Activated CD4-positive, alpha-beta T cell treated with anti-CD3 and anti-CD28 coated beads, Interleukin-2, amount 50 U/mL, for 24 hours (primary cell): ENCODE measurements at places on chromosomes 6 and 20.

GRCh38 chr6:128068119-128068479 lies 167.2 kb upstream of the THEMIS start:
- no peak for DNase-seq

- no peak for DNase-seq
These were observed 260.5 kb downstream of the DLL1 start for GRCh38 chr6:170030284-170030815.

DNA sequence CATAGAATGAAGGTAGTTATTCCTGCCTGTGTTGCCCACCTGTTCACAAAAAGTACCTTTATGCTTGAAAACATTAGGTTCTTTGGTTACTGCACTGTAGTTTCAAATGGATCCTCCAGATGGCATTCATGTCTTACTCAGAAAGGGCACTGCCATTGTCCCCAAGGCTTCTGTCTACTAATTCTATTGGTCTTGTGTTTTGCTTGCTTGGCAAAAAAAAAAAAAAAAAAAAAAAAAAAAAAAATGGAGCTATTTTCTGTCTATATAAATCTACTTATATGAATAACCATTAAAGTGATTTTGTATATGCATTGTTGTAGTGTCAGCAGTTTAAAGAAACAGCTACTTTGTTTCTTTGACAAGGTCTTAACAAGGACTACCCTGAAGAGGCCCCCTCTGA lies 12.7 kb upstream of the EFHC1 start:
- no peak for DNase-seq

GRCh38 chr6:132344811-132345210 lies 56.5 kb downstream of the MOXD1 start:
- no peak for DNase-seq

DNA sequence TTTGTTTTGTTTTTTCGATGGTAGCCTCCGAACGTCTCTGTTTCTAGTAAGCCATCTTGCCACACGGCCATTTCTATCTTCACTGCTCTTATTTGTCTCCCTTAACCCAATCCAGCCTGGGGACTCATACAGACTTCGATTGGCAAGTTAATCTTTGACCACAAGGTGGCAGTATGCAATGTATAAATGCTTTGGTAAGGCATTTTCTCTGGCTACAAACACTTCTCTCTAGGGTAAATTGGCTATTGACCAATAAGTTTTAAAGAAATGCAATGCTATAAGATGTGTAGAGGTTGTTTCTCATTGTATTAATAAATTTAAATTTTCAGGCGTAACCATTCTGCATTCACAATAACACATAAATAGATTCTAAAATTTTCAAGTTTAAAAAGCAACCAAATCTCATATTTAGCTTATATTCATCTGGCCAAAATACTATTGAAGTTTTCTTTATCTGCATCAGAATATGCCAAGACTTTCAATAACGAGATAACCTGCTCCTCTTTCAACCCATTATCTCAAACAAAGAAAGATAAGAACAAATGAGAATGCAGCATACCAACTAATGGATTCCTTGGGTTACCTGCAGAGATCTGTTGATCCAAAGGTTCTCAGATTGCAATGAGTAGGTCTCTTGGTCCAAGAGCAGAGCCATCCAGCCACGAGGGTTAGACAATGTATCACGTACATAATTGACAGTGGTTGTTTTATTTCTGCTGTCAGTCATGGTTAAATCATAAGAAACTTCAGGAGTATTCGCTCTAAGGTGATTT lies 231.9 kb downstream of the PKHD1 start:
- DNase-seq = no peak

GRCh38 chr6:4388675-4389074 lies 253.3 kb upstream of the ECI2 start:
- no peak for DNase-seq

DNA sequence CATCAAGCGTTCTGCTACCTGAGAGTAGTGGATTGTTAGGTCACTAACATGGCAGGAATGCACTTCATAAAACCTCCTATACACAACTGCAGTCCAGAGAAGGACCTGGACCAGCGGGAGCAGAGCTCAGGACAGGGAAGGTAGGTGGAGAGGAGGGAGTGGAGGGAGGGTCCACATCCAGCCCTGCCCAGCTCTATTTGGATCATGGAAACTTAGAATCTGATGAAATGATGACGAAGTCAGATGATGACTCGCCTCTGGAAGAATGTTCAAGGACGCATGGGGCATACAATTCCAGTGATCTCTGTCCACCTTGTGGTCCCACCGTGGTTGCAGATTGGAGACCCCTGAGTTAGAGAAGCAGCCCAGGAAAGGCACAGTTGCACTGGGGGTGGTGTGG lies 68.8 kb downstream of the CLIC5 start:
- no peak for DNase-seq

GRCh38 chr6:453152-453551 lies 61.6 kb downstream of the IRF4 start:
- no peak for DNase-seq

- no peak for DNase-seq
These were observed 13.8 kb downstream of the MMP24 start for GRCh38 chr20:35240083-35240810.

GRCh38 chr20:60718743-60719480 lies 533.1 kb upstream of the CDH4 start:
- DNase-seq = no peak

- DNase-seq = no peak
These were observed 458.3 kb downstream of the MMUT start for GRCh38 chr6:49004801-49005200.

DNA sequence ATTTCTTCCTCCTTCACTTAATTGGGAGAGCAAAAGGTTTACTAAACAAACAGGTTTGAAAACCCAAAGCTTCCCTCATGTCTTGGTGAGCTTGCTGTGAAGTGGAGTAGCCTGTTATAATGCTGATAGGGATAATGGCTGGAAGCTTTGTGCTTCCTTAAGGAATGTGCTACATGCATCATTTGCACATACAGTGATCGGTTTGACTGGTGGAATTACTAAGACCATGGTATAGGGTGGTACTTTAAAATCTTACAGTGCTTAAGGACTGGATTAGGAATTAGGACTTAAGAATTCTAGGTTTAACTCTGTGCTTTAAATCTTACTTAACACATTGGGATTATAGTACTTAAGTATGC lies 75.7 kb downstream of the ARID1B start:
- no peak for DNase-seq

DNA sequence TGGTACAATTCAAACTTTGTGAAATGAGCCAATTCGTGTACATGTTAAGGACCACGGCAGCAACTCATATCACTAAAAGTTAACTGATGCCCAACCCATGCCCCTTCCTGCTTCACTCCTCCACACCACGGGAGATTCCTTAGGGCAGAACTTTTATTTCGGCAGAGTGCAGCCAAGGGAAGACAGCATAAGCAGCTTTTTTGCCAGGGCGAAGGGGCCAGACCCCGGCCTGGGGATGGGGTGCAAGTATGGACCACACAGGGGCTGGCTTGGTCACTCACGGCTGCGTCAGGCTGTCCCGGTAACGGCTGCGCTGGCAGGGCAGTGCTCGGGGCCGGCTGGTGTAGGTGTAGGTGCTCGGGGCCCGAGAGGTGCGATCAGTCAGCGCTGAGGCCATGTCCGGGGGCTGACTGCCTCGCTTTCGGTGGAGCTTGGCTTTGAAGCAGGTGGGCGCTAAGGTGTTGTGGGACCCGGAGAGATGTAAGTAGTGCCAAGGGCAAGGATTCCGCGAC lies 792 bp downstream of the RSPH3 start:
- no peak for DNase-seq

DNA sequence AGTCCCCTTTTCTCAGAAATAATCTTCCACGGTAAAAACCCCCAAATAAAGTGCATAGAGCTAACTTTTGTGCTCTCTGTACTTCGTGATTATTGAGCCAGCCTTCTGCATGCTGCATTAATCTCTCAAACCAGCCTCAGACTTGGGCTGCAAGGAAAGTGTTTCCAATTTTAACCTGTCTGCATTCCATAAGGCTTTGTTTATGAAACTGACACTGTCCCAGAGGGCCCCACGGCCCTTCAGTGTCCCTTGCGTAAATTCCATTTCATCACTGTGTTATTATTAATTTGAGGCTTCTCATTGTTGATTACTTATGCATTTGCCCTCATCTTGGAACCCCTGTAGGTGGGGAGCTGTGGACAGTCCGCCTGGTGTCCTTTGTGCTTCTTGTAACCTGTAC lies 15.6 kb upstream of the SNRPB2 start:
- no peak for DNase-seq

GRCh38 chr20:54061101-54061881 lies 9.1 kb downstream of the BCAS1 start:
- DNase-seq = no peak

DNA sequence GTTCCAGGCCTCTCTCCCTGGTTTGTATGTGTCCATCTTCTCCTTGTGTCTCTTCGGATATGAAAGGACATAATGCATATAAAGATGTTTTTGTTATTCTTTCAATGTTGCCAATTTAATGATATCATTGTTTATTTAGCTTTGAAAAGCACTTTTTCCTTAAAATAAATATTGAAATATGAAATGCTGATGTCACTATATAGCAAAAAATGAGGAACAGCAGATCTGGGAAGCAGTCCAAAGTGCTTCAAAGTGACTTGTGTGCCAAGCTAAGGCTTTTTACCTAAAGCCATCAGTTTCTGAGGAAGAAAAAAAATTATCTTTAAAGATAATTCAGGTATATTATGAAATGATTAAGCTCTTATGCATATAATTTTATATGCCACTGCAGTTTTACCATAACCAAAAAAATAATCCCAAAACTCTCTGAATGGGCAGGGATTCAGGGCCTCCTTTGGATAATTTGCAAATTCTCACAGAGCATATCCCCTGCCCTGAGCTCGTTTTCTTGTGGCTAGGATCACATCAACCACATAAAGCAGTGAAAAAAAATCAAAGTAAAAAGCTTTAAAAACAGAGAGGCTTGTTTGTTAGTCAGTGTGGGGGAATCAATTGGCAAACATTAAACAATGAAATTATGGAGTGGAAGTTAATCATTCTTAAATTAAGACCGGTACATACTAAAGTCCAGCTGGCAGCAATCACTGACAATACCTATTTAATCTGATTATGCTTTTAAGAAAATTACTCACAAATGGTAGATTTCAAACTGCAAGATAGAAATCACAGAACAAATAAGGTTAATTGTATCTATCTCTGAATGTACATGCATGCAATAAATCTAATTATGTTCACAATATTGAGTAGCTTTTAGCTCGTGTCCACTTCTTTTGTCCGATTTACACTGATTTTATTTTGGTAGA lies 1027.9 kb upstream of the ADGRB3 start:
- no peak for DNase-seq

DNA sequence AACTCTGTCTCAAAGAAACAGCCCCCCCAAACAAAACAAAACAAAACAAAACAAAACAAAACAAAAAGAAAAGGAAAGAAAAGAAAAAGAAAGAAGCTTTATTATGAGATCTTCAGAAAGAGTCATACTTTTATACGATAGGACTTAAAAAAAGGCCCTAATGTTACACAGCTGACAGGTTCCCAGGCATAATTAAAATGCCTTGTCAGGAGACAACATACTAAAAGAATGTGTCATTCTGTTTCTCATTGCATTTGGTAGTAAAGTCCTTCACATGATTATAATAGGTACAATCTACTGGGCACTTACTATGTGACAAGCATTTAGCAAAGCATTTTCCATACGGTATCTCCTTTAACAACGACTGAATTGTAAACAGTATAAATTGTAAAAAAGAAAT lies 36.4 kb upstream of the RPN2 start:
- no peak for DNase-seq

DNA sequence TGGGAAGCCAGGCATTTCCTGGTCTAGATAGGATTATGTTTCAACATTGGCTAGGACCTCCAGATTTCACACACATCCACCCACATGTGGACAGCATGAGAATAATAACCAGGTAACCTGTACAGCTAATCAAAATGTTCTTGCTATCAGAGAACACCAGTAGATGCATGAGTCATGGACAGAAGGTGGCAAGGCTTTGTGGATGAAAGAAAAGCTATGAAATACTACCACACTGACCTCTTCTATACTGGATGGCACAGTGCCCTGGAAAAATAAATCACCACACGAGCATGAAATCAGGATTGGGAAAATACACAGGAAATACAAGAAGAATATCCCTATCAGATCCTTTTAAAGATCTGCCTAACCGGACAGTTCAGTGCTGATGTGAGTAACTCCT lies 113.0 kb downstream of the GMDS start:
- DNase-seq = no peak

- no peak for DNase-seq
These were observed 453 bp downstream of the KCNQ5 start for GRCh38 chr6:72622094-72622940.

DNA sequence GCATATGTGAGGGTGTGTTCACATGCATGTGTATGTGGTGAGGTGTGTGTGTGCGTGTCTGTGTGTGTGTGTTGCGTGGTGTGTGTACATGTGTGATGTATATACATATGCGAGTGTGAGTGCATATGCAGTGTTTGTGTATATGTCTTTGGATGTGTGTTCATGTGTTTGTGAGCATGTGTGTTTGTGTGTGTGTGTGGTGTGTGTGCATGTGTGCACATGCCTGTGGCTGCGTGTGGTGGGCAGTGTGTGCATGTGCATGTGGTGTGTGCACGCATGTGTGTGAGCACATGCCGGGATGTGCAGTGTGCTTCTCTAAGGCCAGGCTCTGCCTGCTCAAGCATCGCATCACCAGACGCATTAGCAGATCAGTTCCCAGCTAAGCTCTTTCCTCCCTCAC lies 5.7 kb downstream of the THBS2 start:
- no peak for DNase-seq

DNA sequence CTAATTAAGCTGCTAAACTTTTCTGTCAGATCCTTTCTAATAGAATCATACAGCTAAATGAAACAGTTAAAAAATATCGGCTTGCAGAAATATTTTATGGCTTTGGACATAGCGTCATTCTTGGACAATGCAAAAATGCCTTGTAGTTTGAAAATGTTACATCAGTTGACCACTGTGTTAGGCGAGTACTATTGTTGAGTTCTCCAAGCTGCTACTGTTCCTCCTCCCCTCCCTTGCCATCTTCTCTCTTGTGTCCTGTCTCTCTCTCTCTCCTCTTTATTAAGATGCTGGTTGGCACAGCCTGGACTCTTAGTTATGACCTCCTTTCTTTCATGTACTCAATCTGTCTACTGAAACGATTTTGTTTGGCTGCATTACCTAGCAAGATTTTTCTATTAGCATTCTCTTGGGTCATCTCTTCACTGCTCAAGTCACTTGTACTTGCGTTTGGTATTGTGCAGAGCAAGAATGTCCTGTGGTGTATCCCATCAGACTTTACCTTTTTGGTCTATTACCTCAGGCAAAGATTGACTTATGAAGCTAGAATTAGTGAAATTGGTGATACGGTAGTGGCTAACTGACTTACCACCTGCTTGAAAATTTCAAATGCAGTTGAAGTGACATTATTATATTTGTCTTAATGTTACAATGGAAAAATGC lies 127.9 kb downstream of the FARS2 start:
- no peak for DNase-seq

DNA sequence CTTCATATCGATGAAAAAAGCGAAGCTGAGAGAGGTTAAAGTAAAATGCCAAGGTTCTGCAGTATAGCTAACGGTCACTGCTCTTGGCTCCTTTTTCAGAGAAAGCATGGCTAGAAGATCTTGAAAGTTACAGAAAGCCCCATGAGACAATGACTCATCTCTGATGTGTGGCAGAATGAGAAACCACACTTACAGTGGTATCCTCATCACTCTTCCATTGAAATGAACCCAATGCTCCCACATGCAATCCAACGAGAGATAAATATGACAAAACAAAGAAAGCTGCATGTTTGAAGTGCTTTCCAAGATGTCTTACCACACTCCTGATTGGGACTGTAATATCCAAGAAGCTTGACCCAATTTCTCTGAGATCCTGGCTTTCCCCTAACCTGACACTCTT lies 694.9 kb downstream of the PRKN start:
- no peak for DNase-seq
